T-cell (primary cell): ENCODE measurements at places on chromosomes 12 and 14.

DNA sequence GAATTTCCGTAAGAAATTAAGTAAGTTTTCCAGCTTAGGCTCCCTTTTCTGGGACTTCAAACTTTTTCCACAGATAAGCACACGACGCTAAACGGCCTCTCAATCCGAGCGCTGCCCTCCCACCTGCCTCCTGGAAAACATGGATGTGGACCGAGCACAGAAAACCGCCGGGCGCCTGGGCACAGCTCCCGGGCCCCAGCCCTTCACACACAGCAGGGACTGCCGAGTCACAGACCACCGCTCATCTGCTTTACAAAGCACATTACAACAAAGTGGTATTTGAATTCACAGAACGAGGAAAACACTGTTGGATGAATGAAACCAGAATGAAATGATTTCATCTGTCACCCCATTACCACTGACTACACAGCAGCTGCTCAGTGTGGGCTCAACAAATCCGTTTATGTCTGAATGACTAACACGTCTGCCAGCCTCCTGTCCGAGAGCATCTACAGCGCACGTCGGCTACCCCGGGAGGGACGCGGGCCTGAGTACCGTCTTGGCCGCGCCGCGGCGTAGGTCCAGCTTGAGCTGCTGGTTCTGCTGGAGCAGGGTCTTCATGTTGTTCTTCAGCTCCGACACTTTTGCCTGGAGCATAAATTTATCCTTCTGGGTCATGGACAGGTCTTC lies 13.1 kb upstream of the ANKLE2 start:
- no peak for DNase-seq

DNA sequence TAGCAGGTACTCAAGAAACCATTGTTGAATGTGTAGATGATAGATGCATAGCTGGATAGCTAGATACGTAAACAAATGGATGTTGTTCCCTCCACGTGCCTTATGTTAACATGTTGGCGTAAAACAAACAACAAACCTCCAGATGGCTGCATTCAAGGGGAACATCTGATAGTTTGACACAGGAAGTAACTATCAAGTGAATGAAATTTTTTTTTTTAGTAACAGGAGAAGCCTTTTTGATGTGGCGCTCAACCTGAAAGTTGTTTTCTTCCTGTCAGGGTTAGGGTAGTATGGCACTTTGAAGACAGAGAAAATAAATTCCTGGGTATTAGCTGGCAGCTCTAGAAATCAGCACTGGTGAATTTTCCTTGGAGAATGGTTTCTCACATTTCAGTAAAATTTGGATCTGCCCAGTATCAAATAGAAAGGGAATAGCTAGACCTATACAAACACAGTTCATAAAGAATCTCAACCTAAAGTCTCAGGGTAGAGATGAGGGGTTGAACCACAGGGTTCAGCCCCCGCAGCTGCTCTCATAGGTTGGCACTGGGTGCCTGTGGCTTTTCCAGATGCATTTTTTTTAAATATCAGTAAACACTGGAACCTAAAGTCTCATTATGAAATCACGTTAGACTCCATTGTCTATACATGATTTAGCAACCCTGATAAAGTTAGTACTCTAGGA lies 18.8 kb upstream of the RAP1B start:
- DNase-seq, result no peak

- no peak for DNase-seq
Measured at GRCh38 chr14:51079489-51079888, 15.4 kb downstream of the TRIM9 start.

DNA sequence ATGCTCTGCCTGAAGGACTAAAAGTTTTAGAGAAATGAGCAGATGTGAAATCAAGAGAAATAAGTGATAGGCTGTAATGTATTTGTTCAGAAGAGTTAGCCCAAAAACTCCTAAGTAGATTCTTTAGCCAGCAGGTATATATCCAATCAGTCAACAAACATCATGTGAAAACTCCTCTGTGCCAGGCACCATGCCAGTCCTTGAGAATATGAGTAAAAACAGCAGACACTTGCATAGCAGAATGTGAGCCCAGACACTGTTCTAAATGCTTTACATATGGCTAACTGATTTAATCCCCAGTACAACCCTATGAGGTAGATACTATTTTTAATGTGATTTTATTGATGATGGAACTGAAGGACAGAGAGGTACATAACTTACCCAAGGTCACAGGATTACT lies 329.8 kb downstream of the PAWR start:
- DNase-seq, result no peak

DNA sequence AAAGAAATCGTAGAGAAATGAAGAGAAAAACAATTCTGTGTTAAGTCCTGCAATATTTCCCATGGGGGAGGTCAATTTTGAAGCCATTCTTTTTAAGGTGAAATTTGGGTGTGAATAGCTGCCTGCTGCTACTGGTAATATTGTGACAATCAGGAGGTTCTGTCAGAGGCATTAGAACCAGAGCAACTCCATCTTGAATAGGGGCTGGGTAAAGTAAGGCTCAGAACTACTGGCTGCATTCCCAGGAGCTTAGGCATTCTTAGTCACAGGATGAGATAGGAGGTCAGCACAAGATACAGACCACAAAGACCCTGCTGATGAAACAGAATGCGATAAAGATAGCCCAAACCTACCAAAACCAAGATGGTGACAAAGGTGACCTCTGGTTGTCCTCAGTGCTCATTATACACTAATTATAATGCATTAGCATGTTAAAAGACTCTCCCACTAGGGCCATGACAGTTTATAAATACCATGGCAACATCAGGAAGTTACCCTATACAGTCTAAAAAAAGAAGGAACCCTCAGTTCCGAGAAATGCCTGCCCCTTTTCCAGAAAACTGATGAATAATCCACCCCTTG lies 24.8 kb upstream of the MTHFD1 start:
- no peak for DNase-seq

- DNase-seq, result no peak
Measured at GRCh38 chr14:79062226-79062625, 892.1 kb downstream of the NRXN3 start.

GRCh38 chr12:119158402-119158801 lies 20.3 kb upstream of the HSPB8 start:
- DNase-seq, result no peak

DNA sequence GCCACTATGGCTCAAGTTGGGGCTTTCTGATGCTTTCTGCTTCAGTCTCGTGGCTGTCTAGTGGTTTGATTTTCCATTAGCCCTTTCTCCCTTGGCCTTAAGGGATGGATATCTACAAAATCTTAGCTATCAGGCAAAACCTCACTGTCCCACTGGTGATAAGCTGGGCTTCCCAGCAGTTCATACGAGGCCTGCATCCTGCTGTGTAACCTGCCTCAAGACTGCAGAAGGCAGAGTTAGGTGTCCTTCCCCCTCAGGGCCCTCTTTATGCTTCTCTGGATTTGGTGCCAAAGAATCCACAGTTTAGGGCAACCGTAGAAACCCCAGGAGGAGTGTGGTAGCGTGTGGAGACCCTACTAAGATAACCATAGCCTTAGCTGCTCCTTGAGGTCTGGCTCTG lies 38.9 kb downstream of the ETV6 start:
- no peak for DNase-seq

DNA sequence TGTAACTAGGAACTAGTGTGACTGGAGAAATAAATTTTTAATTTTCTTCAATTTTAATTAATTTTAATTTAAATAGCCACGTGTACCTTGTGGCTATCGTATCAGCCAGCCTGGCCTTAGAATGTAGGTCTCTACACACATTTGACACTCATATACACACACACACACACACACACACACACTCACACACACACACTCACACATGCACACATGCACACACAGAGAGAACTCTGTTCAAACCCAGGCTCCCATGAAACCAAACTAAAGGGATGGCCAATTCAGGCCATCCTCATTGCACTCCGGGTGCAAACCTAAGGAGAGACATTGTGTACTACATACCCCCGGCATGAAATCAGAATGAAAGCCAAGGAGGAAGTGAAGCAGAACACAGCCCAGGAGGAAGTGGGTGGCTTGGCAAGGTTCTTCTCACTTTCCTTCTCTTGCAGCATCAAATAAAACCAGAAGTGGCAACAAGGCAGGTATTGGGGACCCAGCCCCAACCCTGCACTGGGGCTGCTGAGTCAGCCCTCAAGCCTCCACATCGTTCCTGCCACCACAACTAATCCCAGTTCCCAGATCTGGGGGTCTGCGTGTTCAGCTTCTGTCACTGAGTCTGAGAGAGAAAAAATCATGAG lies 26.2 kb upstream of the CHPT1 start:
- DNase-seq, result peak; percentile 15

DNA sequence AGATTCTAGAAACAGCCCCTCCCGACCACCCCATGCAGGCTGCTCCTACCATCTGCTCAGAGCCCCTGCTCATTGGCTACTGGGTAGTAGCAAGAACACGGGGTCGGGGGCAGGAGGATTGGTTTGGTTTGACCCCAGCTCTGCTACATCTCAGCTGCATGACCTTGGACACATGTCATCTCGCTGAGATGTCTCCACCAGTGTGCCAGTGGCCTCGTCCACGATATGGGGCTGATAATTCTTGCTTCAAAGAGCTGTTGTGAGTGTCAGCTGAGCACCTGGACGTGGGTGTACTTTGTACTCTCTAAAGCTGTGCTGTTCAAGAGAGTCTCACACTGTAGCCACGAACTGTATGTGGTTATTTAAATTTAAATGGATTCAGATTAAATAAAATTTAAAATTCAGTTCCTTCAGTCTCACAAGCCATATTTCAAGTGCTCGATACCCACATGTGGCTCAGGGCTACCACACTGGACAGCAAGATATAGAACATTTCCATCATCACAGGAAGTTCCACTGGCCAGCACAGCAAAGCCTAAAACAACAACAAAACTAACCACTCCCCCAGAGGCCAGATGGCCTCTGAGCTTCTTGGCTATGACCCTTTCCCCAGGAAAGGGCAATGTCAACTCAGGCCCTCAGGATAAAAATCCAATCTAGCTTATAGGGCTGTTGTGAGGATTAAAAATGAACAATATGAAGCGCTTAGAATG lies 18.6 kb downstream of the LTBP2 start:
- DNase-seq, result no peak

- no peak for DNase-seq
Measured at GRCh38 chr12:112046003-112046402, 32.8 kb downstream of the ERP29 start.

DNA sequence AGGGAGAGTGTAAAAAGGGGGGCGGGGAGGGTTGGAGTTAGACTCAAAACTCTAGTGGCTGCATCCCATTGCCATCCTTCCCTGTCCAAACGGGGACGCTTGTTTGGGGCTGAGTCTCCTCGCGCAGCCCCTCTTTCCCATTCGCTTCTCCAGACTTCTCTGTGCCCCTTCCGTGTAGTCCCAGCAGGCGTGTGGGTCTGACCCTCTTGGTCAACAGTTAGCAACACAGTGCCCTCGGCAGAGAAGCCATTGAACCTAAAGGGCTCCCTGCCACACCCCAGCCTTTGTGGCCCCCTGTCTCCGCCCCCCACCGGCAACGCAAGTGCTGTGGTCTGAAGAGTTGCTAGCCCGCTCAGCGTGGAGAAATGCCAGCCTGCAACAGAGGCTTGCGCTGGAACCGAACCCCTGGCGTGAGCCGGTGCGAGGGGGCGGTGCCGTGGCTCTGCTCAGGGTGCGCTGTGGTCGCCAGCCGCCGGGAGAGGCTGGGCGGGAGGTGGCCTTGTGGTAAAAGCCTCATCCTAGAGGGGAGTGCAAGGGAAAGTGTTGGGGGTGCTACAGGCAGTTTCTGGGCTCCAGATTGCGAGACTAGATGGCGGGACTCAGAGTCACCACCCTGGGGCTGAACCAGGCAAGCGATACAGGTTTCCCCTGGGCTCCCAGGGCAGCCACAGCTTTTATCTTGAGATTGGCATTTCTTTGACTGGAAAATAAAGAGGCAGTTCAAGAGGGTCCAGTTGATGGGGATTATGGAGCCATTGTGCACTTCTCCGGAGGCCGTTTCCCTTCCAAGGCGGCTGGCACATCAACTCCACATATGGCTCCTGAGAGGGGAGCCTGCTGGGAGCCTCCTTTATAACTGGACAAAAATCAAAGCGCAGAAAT lies 2.1 kb downstream of the PLXNC1 start:
- peak; percentile 12 for DNase-seq

GRCh38 chr12:58529114-58529665 lies 391.1 kb downstream of the LRIG3 start:
- DNase-seq, result no peak

GRCh38 chr12:26396402-26396801 lies 201.0 kb downstream of the SSPN start:
- no peak for DNase-seq

- DNase-seq, result no peak
Measured at GRCh38 chr12:131851741-131852550, 23.8 kb downstream of the MMP17 start.

- DNase-seq, result no peak
Measured at GRCh38 chr12:95214466-95214865, 2.8 kb downstream of the FGD6 start.

- no peak for DNase-seq
Measured at GRCh38 chr12:28574746-28575592, 384.7 kb downstream of the CCDC91 start.

- no peak for DNase-seq
Measured at GRCh38 chr12:99142651-99143050, 497.6 kb downstream of the APAF1 start.

DNA sequence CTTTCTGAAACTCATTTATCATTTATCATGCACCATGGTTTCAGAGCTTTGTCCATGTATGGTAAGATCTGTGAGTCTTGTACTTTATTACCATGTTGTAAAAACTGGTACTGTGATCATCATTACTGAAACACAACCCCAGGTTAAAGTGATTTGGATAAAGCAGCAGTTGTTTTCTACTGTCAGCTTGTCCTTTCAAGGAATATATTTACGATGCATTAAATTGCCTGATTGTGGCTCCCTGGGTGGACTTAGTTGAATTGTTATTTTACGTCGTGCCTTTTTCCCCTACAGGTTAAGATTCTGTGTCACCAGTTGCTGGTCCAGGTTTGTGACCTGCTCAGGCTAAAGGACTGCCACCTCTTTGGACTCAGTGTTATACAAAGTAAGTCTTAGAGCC lies 46.1 kb downstream of the FRMD6 start:
- DNase-seq, result no peak

DNA sequence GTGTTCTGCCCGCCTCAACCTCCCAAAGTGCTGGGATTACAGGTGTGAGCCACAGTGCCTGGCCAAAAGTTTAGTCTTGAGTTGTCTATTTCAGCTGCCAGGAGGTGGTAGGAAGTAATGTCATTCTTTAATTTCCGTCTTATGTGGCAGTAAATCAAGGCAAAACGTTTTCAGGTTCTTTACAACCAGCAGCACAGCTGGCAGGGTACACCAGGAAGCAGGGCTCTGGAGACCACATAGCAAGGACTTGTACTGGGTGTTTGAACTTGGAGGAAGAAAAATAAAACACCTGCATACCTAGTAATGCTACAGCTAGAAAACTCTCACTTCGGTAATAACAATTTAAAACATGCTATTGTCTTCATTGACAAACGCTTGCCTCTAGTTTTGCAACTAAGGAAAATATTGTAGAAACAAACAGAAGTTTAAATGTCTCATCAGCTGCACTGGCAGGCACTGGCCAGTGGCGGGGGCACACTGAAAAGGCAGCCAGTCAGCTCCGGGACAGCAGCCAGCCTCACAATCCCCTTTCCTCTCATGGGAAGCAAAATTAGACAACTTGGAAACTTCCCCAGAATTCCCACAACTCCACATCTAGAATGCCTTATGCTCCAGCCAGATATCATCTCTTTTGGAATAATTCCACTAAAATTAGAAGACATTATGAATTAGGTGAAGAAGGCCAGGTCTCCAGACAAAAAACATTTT lies 72.2 kb downstream of the CLIP1 start:
- DNase-seq, result no peak
